ENCODE measurements at places on chromosomes 7 and 10.
A peak's percentile ranks its signal among the peaks of the same experiment; 100 is the strongest.

- H3K27ac ChIP-seq: no peak overlapping the region
- H3K27me3 ChIP-seq: no peaks in the 10 kb centered on the region
- H3K36me3 ChIP-seq: no peaks in the 10 kb centered on the region
- H3K4me1 ChIP-seq: no peaks in the 10 kb centered on the region
Observed at GRCh38 chr7:120794106-120794729, 63.7 kb downstream of the TSPAN12 start.

GRCh38 chr7:14761510-14762296 lies 140.8 kb downstream of the DGKB start:
- no peaks in the 10 kb centered on the region for H3K36me3 ChIP-seq
- DNase-seq: no peak
- H3K4me3 ChIP-seq: no peak overlapping the region
- H3K4me1 ChIP-seq: no peaks in the 10 kb centered on the region
- H3K27ac ChIP-seq: no peak overlapping the region

GRCh38 chr7:105224884-105225651 lies 163.7 kb downstream of the SRPK2 start:
- no peaks in the 10 kb centered on the region for H3K27me3 ChIP-seq
- peaks cover 21% of the 10 kb centered on the region for H3K4me1 ChIP-seq
- H3K36me3 ChIP-seq: peaks cover 18% of the 10 kb centered on the region
- peak overlapping the region; percentile 82 for H3K27ac ChIP-seq
- no peak overlapping the region for H3K4me3 ChIP-seq

GRCh38 chr10:576130-576465 lies 113.4 kb downstream of the DIP2C start:
- DNase-seq: no peak
- H3K27ac ChIP-seq: no peak overlapping the region
- peaks cover 2% of the 10 kb centered on the region for H3K36me3 ChIP-seq
- no peak overlapping the region for H3K4me3 ChIP-seq

DNA sequence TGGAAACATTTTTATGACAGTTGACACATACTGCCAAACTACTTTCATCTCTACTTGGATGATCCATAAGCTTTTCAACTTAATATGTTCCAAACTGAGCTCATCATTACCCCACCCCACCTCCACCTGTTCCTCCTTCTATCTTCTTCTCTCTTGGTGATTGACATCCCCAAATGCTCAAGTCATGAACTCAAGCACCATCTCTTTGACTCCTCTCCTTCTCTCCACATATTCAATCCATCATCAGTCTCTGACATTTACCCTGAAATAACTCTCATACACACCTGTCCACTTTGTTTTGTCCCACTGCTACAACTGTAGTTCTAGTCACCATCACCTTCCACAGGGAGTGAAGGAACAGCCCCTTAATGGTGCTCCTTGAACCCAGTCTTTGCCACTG lies 43.3 kb downstream of the SGCE start:
- no peaks in the 10 kb centered on the region for H3K36me3 ChIP-seq
- no peak overlapping the region for H3K4me3 ChIP-seq
- no peaks in the 10 kb centered on the region for H3K27me3 ChIP-seq
- H3K27ac ChIP-seq: no peak overlapping the region
- DNase-seq: no peak
- H3K4me1 ChIP-seq: no peaks in the 10 kb centered on the region

DNA sequence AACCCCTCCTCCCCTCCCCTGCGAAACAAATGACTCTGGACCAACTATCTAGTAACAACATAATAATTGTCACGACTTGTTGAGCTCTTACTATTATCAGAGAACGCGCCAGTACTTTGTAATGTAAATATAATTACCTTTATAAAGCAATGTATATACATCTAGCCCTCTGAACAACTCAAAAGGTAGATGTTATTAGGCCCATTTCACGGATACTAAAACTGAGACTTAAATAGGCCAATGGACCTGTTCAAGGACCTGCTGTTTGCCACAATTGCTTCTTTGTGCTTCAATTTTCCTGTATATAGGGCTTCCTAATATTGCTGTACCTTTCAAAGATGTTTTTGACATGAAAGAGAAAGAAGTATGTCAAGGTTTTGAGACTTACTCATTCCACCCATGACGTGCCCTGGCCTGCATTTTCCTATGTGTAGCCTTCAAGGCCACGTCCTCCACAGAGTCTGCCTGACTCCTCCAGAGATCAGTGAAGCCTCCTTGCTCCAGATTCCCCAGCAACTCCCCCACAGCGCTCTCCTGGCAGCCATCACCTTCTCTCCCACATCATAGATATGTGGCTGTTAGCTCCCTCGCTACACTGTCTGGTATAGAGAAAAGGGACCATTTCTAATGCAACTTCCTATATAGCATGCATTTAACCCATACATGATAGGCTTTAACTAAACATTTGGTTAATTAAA lies 156.6 kb downstream of the SKIDA1 start:
- DNase-seq: no peak
- H3K36me3 ChIP-seq: no peaks in the 10 kb centered on the region
- H3K4me3 ChIP-seq: no peak overlapping the region

DNA sequence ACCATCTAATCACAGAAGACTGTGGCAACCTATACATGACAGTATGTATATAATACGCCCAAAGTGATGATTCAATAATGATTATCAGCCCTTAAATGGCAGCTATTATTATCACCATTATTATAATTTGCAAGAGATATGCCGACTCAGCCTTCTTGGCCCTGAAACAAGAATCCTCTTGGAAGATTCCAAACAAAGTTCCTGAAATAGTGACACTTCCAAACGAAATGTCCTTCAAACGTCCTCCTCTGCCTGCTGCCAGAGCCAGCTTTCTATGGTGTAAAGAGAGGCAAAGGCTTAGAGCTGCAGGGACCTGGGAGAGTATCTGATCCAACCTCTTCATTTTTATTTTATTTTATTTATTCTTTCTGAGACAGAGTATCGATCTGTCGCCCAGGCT lies 36.0 kb downstream of the NRAP start:
- H3K4me1 ChIP-seq: no peaks in the 10 kb centered on the region
- no peak overlapping the region for H3K27ac ChIP-seq
- H3K27me3 ChIP-seq: peaks cover 13% of the 10 kb centered on the region
- no peak overlapping the region for H3K4me3 ChIP-seq
- no peaks in the 10 kb centered on the region for H3K36me3 ChIP-seq

GRCh38 chr10:6014241-6014761 lies 37.0 kb upstream of the IL15RA start:
- peak; percentile 60 for DNase-seq
- peak overlapping the region; percentile 80 for H3K27ac ChIP-seq
- H3K36me3 ChIP-seq: peaks cover 13% of the 10 kb centered on the region
- peaks cover 9% of the 10 kb centered on the region for H3K4me1 ChIP-seq

DNA sequence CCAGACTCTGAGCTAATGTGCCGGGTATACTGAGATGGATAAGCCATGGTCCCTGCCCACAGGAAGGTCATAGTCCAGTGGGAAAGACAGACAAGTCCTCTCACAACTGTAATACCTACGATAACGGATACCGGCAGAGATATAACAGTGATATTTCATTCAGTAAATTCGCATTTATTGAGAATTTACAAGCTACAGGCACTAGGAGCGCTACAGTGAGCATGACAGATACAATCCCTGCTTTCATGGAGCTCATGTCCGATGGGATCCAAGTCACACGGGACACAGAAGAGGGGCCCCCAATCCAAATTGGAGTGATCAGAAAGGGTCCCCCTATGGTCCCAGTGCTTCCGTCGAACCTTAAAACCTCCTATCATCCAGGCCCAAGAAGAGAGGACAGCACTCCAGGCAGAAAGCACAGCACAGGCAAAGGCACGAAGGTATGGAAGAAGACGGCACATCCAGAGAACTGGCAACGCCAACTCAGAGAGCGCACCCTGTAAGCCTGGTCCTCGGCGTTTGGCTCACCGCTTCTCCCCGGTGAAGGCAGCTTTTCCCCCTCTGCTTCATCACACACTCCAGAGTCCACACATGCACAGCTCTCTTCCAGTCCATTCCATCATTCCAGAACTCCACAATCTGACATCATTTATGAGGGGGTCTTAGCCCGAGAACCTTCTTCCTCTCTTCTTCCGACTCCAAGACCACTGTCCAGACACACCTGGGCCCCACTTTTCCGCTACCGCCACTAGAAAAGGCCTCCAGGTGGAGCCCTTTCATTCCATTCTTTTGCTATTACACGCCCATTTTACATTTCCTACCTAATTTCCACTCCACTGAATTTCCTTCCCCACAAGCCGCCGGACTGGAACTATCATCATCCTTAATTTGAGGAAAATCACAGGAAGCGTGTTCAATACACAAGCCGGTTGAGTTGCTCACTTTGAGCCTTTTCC lies 47.8 kb upstream of the NKX2-3 start:
- H3K36me3 ChIP-seq: no peaks in the 10 kb centered on the region
- no peak overlapping the region for H3K4me3 ChIP-seq
- H3K27ac ChIP-seq: no peak overlapping the region
- peaks cover 4% of the 10 kb centered on the region for H3K4me1 ChIP-seq

GRCh38 chr10:76642358-76642757 lies 995.2 kb downstream of the KCNMA1 start:
- H3K27ac ChIP-seq: no peak overlapping the region
- H3K4me1 ChIP-seq: no peaks in the 10 kb centered on the region
- DNase-seq: no peak
- H3K36me3 ChIP-seq: no peaks in the 10 kb centered on the region

- no peak for DNase-seq
- no peaks in the 10 kb centered on the region for H3K4me1 ChIP-seq
- no peak overlapping the region for H3K27ac ChIP-seq
- H3K36me3 ChIP-seq: no peaks in the 10 kb centered on the region
Observed at GRCh38 chr10:8677642-8678041, 623.2 kb downstream of the GATA3 start.

Data from memory B cell (primary cell).